ENCODE measurements at places on chromosomes 3 and 15. TPM values are rescaled to one million over a fixed set of nuclear protein-coding genes. Genes with fewer than 3 reads are reported as not detected.
A peak's percentile ranks its signal among the peaks of the same experiment; 100 is the strongest.

DNA sequence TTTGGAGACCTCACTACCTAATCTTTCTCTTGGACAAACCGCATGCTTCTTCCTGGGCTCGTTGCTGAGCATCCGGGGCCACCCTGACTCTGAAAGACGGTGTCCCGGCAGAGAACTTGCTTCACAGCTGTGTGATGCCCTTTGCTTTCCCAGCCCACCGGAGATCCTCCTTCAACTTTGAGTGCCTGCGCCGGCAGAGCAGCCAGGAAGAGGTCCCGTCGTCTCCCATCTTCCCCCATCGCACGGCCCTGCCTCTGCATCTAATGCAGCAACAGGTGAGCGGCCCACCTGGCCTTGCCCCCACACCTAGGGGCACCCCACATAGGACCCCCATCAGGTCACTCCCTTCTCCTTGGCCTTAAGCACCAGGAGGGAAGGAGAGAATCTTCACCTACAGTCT is 37.7 kb downstream of the CHDH start:
- DNase-seq: no peak
- no peaks in the 10 kb centered on the region for H3K36me3 ChIP-seq
- no peak overlapping the region for H3K27ac ChIP-seq
- H3K4me1 ChIP-seq: no peaks in the 10 kb centered on the region

- DNase-seq: no peak
- peaks cover 6% of the 10 kb centered on the region for H3K27me3 ChIP-seq
- H3K27ac ChIP-seq: no peak overlapping the region
- no peaks in the 10 kb centered on the region for H3K36me3 ChIP-seq
- no peak overlapping the region for H3K4me3 ChIP-seq
- no peaks in the 10 kb centered on the region for H3K4me1 ChIP-seq
These were observed 388.9 kb downstream of the EDEM1 start for GRCh38 chr3:5576277-5577011.

DNA sequence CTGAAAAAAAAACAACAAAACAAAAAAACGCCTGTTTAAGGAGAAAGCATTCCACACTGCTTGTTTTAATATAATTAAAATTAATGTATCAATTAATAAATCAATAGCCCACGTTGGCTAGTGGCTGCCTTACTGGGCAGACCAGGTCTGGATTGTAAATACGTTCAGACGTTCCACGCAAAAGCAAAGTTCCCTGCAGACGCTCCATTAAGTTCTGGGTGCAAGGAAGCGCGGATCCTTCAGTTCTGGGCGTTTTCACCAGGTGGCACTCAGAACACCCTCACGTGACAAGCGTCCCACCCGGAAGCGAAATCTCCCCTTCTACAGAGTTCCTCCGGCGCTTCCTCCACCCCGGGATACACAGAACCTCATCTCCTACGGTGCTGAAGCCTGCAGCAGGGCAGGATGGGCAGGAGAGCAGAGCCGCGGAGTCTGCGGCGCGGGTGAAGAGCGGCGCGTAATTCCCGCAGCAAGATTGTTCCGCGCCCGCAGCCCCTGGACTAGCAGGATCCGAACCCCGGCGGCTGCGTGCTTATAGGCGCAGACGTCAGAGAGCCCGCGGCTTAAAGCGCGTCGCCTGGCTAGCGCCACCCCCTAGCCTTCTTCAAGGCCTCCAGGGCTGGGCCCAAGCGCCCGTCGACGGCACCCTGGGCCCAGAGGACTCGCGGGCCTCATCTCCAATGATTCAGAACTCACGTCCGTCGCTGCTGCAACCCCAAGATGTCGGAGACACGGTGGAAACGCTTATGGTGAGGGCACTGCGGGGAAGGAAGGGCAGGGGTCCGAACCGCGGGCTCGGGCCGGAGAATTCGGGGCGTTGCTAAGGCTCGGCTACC is at the start of gene SLC25A38:
Gene SLC25A38 (plus strand): TSS at position 326 of the 836 bp plus-strand sequence. CDS start 355 bp downstream, at position 681.
- peaks cover 38% of the 10 kb centered on the region for H3K4me1 ChIP-seq
- no peaks in the 10 kb centered on the region for H3K27me3 ChIP-seq
- H3K27ac ChIP-seq: peak within 1 kb of the TSS; percentile 87
- peak; percentile 77 for DNase-seq

DNA sequence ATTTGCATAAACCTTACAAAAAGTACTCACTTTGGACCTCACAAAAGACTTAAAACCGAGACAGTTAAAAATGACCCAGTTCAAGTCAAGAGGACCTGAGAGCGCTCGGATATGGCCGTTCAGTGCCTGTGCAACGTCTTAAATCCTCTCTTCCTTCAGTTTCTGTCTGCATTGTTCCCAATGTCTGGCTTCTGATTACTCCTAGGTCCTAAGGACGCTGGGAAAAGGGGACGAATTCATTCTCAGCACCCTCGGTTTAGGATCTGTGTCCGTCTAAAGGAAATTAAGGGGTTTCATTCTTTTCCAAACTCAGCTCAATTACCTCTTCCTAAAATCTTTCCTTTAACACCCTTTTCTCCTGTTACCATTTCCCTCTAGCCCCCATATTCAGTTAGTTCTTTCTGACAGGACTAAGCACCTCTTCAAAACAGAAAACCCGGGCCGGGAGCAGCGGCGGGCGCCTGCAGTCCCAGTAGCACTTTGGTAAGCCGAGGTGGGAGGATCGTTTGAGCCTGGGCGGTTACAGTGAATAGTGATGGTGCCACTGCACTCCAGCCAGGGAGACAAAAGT is 970 bp downstream of the DPPA4 start:
- no peaks in the 10 kb centered on the region for H3K36me3 ChIP-seq
- peak; percentile 49 for DNase-seq
- H3K27me3 ChIP-seq: no peaks in the 10 kb centered on the region
- H3K4me3 ChIP-seq: peak overlapping the region; percentile 75

- H3K36me3 ChIP-seq: no peaks in the 10 kb centered on the region
- H3K27ac ChIP-seq: no peak overlapping the region
These were observed 116.6 kb upstream of the PRR20G start for GRCh38 chr3:127404221-127405009.

DNA sequence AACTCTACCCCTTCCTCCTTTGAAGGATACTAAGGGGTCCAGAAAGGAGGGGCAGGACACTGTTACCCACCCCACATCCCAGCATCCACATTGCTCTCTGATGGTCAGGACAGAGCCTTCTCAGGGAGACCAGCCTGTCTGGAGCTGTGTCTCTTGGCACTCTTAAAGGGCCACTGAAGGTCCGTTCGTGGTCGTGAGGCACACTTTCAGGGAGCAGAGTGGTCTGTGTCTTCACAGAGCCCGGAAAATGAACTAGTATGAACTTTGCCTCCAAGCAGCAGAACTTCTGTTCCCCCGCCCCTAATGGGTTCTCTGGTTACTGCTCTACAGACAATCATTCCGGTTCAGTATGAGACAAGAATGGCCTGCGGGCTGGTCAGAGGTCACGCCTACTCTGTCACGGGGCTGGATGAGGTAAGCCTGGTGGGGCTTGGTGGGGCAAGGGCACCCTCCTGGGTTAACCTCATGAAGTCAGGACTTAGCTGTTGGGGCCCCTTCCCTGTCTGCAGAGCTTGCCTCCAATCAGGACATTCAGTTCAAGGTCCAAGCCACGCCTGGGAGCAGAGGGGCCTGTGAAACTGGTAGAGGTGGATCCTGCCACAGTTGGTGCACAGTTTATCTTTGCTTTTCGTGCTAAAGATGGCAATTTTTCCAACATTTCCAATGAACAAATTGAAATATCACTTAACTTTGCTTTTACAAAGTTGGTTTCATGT is 33.2 kb downstream of the CAPN3 start:
- DNase-seq: peak; percentile 69
- H3K4me1 ChIP-seq: no peaks in the 10 kb centered on the region
- H3K27me3 ChIP-seq: no peaks in the 10 kb centered on the region
- H3K36me3 ChIP-seq: peaks cover 2% of the 10 kb centered on the region
- no peak overlapping the region for H3K27ac ChIP-seq
- H3K4me3 ChIP-seq: no peak overlapping the region

GRCh38 chr3:81484520-81484919 is 276.9 kb downstream of the GBE1 start:
- no peak overlapping the region for H3K27ac ChIP-seq
- no peaks in the 10 kb centered on the region for H3K36me3 ChIP-seq

DNA sequence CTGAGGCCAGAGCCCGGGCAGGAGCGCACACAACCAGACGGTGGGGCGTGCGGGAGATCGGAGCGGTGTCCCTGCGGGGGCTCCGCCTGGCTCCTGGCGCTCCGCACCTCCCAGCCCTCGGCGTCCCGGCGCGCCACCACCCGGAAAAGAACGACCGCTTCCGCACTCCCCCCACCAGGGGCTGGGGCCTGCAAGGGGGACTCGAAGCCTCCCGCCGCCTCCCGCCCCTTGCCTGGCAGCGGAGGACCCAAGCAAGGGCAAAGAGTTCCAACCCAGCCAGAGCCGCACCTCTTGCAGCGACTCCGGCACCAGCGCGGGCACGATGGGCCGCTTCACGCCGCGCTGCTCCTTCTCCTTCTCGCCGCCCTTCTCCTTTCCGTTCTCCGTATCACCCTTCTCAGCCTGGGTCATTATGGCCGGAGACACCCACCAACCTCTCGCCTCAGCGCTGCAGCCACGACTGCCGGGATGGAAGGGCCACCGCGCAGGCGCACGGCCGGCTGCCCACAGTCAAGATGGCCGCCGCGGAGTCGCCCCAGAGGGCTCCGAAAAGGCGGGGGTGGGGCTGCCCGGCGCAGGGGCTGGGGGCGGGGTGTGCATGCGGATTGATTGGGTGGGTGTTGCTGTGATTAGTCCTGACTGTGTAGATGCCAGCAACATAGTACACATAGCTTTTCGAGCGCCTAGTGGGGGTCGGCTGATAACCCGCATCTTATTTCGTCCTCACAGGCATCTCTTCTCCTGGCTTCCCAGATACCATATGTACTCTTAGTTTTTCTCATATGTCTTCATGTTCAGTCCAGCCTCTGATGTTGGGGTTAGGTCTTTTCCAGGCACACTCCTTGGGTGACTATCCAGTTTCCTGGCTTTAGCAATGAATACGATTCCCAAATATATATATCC is at the start of gene ACTR8:
Gene ACTR8 (minus strand): TSS at position 462 of the 903 bp plus-strand sequence. CDS start 51 bp downstream, at position 411.
- peak within 1 kb of the TSS; percentile 78 for H3K27ac ChIP-seq
- H3K27me3 ChIP-seq: no peaks in the 10 kb centered on the region
- peak; percentile 91 for DNase-seq
- peaks cover 11% of the 10 kb centered on the region for H3K4me1 ChIP-seq

GRCh38 chr3:2311022-2311421 is 212.4 kb downstream of the CNTN4 start:
- no peaks in the 10 kb centered on the region for H3K36me3 ChIP-seq
- no peak overlapping the region for H3K27ac ChIP-seq
- H3K27me3 ChIP-seq: no peaks in the 10 kb centered on the region
- H3K4me3 ChIP-seq: no peak overlapping the region

- no peak for DNase-seq
- H3K4me3 ChIP-seq: no peak overlapping the region
- peaks cover 31% of the 10 kb centered on the region for H3K4me1 ChIP-seq
- no peaks in the 10 kb centered on the region for H3K27me3 ChIP-seq
- H3K36me3 ChIP-seq: no peaks in the 10 kb centered on the region
These were observed 16.6 kb upstream of the MAGI1 start for GRCh38 chr3:66055289-66055688.

- DNase-seq: peak; percentile 13
- H3K4me1 ChIP-seq: no peaks in the 10 kb centered on the region
- no peak overlapping the region for H3K27ac ChIP-seq
- H3K27me3 ChIP-seq: no peaks in the 10 kb centered on the region
These were observed 16.3 kb upstream of the NOX5 start for GRCh38 chr15:68997930-68998777.

DNA sequence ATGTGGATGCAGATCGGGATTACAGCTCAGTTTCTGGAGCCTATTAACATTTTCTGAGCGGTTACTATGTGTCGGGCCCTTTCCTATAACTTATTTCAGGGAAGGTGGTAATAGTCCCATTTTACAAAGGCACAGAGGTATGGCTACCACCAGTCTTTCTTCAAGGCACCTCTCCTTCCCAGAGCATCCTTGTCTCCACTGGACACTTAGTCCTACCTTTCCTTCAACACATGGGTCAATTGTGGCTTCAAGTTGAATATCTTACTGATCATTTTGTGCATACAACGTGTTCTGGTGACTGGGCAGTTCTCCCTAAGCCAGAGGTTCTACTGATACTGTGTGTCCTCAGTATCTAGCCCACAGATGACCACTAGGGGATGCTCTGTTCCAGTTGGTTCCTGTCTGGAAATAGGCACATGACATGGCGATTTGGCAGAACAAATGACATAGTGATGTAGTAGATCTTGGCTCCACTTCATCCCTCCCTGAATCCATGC is 60.7 kb upstream of the CMTM8 start:
- peaks cover 1% of the 10 kb centered on the region for H3K4me1 ChIP-seq
- H3K4me3 ChIP-seq: no peak overlapping the region
- H3K27ac ChIP-seq: no peak overlapping the region
- H3K27me3 ChIP-seq: no peaks in the 10 kb centered on the region
- peak; percentile 57 for DNase-seq

DNA sequence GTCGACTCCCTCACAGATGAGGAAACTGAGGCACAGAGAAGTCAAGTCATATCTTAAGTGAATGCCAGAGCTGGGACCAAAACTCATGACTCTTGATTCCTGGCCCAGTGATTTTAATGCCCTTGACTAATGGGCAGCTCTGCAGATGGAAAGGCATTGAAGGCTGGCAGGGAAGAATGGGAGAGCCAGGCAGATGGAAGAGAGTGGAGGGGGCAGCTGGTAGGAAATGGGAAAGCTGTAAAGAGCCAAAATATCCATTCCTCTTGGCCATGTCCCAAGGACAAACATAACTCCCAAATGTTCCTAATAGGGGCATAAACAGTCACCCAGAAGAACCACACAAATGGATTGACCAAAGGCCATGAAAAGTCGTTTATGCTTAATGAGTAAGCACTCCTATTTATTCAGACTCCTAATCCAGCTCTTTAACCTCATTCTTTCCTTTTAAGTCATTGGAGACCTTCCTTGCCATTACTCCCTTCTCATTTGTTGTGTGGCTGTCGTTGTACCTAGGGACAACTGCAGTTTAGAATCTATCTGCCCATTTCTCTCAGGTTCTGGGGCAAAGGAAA is 330.5 kb upstream of the ROPN1 start:
- H3K27ac ChIP-seq: no peak overlapping the region
- H3K4me3 ChIP-seq: no peak overlapping the region
- no peak for DNase-seq
- H3K27me3 ChIP-seq: no peaks in the 10 kb centered on the region

Gene SPTSSB
- total RNA-seq: under 0.01 TPM

Gene ADGRG7
- 2.1 TPM for total RNA-seq

Gene ITGA11
- 0.92 TPM for total RNA-seq

Gene KNG1
- total RNA-seq: 605 TPM

Gene PLA2G4E
- not detected for total RNA-seq
